Small intestine (tissue), 16 donors: ENCODE measurements at places on chromosomes 3 and 15.
A peak's percentile ranks its signal among the peaks of the same experiment; 100 is the strongest.

DNA sequence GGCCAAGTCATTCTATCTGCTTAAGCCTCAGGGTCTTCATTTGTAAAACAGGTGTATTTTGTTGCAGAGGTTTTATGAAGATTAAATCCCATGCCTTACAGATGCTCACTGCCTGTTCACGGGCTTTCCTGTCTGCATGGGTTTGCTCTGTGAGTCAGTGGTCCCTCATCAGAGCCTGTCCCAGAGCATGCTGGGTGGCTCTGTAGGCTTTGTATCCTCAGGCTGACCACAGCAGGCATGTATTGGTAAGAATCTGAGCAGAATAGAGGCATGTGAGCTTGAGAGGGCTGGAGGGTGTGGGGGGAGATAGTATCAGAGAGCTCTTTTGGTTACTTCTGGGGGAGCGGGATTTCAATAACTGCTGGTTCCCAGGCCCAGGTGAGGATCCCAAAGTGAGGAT is 45.4 kb upstream of the PLXNA1 start:
- H3K27ac ChIP-seq = no peak overlapping the region
- peaks cover 1% of the 10 kb centered on the region for H3K4me1 ChIP-seq
- H3K27me3 ChIP-seq = no peaks in the 10 kb centered on the region

DNA sequence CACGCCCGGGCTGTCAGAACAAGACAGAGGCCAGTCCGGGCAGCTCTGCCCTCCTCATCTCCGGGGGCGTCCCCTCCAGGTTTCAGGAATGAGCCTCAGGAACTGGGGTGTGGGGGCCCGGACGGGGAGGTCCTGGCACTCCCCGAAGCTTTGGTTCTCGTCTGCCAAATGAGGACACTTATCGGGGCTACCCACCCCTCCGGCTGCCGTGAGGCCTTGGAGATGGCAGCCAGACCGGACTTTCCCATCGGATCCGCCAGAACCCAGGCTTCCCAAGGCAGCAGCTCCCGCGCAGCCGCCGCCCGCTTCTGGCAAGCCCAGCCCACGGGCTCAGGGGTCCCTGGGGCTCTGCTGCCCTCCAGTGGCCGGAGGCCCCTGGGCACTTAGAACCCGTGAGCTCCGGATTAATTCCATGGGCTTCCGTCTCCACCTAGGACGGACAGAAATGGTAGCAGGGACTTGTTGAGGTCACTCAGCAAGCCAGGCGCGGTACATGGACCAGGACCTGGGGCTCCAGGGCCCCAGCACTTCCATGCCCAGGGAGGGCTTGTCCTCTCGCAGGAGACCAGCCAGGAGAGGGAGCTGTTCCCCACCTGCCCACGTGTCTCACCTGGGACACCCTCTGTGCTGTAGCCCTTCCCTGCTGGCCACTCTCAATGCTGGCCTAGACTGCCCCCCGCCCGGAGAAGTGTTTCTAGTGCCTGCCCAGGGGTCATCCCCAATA is 89.4 kb downstream of the LINGO1 start:
- H3K27ac ChIP-seq = no peak overlapping the region
- peak; percentile 82 for DNase-seq
- H3K4me3 ChIP-seq = peak overlapping the region; percentile 48
- H3K4me1 ChIP-seq = peaks cover 2% of the 10 kb centered on the region
- no peaks in the 10 kb centered on the region for H3K27me3 ChIP-seq
- no peaks in the 10 kb centered on the region for H3K36me3 ChIP-seq

DNA sequence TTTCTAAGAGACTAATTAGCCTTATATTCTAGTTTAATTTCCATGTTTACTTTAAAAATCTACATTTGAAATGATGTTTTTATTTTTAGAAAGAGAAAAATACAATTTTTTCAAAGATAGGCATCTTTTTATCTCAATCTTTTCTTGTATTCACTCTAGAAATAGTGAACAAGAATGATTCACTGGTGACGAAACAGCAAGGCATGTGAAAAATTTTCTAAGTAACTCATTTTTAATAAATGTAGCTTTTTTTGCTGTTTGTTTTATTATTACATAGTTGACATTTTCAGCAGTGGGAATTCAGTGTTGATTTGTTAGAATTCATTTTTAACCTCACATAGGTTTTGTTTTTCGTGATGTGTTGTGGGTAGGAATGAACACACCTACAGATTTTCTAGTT is 1226.4 kb downstream of the NSUN3 start:
- no peaks in the 10 kb centered on the region for H3K4me1 ChIP-seq
- DNase-seq = no peak
- no peak overlapping the region for H3K4me3 ChIP-seq
- no peaks in the 10 kb centered on the region for H3K27me3 ChIP-seq

- no peak overlapping the region for H3K4me3 ChIP-seq
- no peak overlapping the region for H3K27ac ChIP-seq
- H3K27me3 ChIP-seq = no peaks in the 10 kb centered on the region
- H3K4me1 ChIP-seq = no peaks in the 10 kb centered on the region
- H3K36me3 ChIP-seq = no peaks in the 10 kb centered on the region
Measured at GRCh38 chr3:56347219-56347871, 120.9 kb downstream of the ERC2 start.

GRCh38 chr15:45499426-45499825 is 23.1 kb downstream of the SLC30A4 start:
- H3K36me3 ChIP-seq = no peaks in the 10 kb centered on the region
- H3K27me3 ChIP-seq = no peaks in the 10 kb centered on the region
- no peaks in the 10 kb centered on the region for H3K4me1 ChIP-seq

DNA sequence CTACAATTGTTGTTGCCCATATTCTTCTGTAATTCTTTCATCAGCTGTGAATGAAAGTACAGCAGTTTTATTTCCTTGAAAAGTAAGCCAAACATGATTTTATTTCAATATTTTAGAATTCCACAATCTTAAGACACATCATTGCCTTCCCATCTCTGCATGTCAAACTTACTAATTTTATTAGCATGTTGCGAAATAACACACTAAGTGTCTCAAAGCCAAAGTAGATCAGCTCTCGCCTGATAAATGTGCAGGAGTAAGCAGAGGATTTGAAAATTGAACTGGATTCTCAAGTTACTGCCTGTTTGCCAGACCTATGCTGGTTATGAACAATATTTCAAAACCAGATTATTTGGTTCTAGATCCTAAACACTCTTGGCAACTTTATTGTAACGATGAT is 25.7 kb downstream of the TGFBR2 start:
- DNase-seq = no peak
- peaks cover 3% of the 10 kb centered on the region for H3K4me1 ChIP-seq
- no peaks in the 10 kb centered on the region for H3K27me3 ChIP-seq
- H3K36me3 ChIP-seq = no peaks in the 10 kb centered on the region
- no peak overlapping the region for H3K4me3 ChIP-seq

DNA sequence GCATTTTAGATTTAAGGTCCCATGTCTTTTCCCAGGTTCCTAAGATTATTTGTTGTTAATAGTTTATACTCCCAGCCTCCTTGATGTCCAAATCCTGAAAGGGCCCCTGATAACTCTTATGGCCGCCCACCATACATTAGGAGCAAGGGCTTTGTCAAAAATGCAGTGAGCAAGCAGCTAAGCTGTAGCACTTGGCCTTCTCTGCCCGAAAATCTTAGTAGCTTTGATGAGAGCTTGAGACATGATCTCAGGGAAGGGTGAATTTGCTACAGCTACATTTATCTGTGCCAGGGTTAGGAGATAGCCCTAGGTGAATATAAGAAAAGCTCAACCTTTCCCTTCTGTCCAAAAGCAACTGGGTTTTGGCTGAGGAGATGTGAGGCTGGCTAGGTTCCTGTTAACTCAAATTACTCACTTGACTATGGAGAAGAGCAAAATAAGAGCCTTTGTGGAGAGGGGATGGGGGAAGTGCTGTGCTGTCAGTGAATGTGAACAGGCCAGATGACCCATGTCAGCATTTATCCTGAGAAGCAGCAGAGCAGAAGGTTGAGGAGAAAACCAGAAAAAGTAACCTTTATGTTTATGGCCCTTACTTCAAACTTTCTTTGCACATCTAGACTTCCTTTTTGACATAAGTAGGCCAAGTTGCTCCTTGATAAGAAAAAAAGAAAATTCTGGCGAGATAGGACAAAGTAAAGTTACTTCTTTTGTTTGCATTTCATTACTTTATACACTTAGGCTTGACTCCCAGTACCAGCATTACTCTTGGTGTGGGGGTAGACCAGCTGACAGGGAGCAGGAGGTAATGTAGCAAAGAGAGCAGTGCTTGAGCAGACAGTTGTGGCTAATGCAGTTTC is 21.1 kb downstream of the MAPK6 start:
- peaks cover 5% of the 10 kb centered on the region for H3K4me1 ChIP-seq
- DNase-seq = peak; percentile 13
- H3K4me3 ChIP-seq = no peak overlapping the region
- no peaks in the 10 kb centered on the region for H3K36me3 ChIP-seq
- no peaks in the 10 kb centered on the region for H3K27me3 ChIP-seq
- H3K27ac ChIP-seq = no peak overlapping the region

DNA sequence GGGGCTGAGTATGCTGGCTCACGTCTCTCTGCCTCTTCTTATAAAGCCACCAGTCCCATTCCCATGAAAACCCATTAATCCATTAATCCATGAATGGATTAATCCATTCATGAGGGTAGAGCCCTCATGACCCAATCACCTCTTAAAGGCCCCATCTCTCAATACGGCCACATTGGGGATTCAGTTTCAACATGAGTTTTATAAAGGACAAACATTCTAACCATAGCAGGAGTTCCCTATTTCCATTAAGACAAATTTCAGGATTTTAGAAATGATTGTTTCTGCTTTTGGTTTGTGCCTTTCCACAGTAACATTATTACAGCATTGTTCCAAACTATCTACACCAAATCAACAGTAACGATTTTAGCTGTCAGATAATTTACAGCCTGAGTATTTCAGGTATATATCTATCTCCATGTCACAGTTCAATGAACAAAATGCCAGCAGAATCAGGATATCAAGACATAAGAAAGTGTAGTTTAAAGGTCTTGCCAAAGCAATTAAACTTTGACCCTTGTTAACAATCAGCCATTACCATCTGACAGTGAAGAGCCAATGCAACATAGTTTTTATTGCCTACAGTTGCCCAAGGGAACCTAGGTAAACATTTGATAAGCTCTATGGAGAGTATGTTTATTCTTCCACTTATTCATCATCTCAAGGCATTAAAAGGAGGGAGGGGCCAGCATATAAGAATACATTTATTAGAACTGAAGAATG is 3.8 kb downstream of the TSPAN3 start:
- no peaks in the 10 kb centered on the region for H3K27me3 ChIP-seq
- peaks cover 3% of the 10 kb centered on the region for H3K4me1 ChIP-seq
- no peak overlapping the region for H3K4me3 ChIP-seq
- peak; percentile 97 for DNase-seq

- no peak overlapping the region for H3K4me3 ChIP-seq
- H3K36me3 ChIP-seq = peaks cover 2% of the 10 kb centered on the region
- no peak for DNase-seq
- no peaks in the 10 kb centered on the region for H3K27me3 ChIP-seq
- H3K4me1 ChIP-seq = no peaks in the 10 kb centered on the region
Measured at GRCh38 chr15:52558196-52558595, 10.6 kb downstream of the ARPP19 start.

- no peak overlapping the region for H3K27ac ChIP-seq
- no peaks in the 10 kb centered on the region for H3K36me3 ChIP-seq
- peak; percentile 22 for DNase-seq
Measured at GRCh38 chr3:25291481-25291905, 136.6 kb upstream of the RARB start.

- no peaks in the 10 kb centered on the region for H3K27me3 ChIP-seq
- DNase-seq = no peak
- H3K4me1 ChIP-seq = no peaks in the 10 kb centered on the region
Measured at GRCh38 chr3:196875258-196875657, 7.5 kb downstream of the SENP5 start.

DNA sequence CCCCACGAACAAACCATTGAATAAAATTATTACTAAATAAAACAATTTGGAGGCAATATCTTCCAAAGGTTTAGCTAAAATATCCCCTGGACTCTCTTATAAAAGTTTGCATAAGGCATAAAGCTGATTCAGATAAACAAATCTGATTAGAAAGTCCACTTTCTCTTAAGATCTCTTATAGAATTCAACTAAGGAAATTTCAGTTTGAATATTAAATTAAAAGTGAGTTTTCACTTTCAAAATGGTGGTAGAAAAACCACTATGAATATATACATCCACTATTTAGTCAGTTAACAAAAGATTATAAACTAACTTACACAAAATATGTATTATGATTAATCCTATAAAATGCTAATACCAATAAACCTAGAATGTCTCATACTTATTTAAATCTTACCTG is 424.9 kb downstream of the MECOM start:
- DNase-seq = no peak
- H3K36me3 ChIP-seq = no peaks in the 10 kb centered on the region
- no peak overlapping the region for H3K4me3 ChIP-seq
- no peaks in the 10 kb centered on the region for H3K27me3 ChIP-seq
- no peak overlapping the region for H3K27ac ChIP-seq
- peaks cover 8% of the 10 kb centered on the region for H3K4me1 ChIP-seq

GRCh38 chr3:39000008-39000450 is 51.7 kb downstream of the SCN11A start:
- H3K4me1 ChIP-seq = no peaks in the 10 kb centered on the region
- no peak overlapping the region for H3K4me3 ChIP-seq
- H3K27me3 ChIP-seq = no peaks in the 10 kb centered on the region
- no peak overlapping the region for H3K27ac ChIP-seq

- no peak overlapping the region for H3K27ac ChIP-seq
- H3K27me3 ChIP-seq = no peaks in the 10 kb centered on the region
- no peaks in the 10 kb centered on the region for H3K36me3 ChIP-seq
- no peak for DNase-seq
- H3K4me3 ChIP-seq = no peak overlapping the region
- no peaks in the 10 kb centered on the region for H3K4me1 ChIP-seq
Measured at GRCh38 chr15:70580286-70580685, 183.1 kb downstream of the UACA start.

- H3K4me3 ChIP-seq = no peak overlapping the region
- no peaks in the 10 kb centered on the region for H3K27me3 ChIP-seq
- H3K36me3 ChIP-seq = no peaks in the 10 kb centered on the region
Measured at GRCh38 chr3:50876947-50877346, 202.2 kb downstream of the DOCK3 start.

DNA sequence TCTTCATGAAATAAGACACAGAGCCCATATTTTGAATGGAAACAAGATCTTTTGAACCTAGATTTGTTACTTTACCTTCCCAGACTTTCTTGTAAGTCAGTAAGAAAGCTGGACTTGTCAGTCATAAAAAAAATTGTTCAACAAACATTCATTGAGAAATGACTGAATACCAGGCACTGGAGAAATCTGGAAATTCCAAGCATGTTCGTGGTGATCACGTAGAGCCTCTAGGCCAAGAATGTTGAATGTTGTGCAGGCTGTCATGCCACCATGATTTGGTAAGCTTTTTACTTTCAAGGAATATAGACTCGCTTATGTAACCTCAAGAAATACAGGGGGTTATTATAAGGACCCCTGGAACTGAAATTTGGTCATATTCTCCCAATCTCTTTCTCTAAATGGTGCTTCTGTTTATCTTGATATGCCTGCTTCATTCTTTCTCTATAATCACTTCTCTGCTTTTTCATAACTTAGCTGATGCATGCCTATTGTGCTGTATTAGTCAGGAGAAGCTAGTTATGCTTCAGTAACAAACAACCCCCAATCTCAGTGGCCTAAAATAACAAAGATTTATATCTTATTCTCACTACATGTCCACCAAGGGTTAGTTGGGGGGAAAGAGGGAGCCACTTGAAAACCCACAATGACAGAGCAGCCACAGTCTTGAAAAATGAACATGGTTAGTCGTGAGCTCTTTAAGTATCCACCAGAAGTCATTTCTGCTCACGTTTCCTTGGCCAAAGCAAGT is 3.4 kb upstream of the TPM1 start:
- no peak overlapping the region for H3K27ac ChIP-seq
- peaks cover 15% of the 10 kb centered on the region for H3K27me3 ChIP-seq
- H3K36me3 ChIP-seq = no peaks in the 10 kb centered on the region
- no peaks in the 10 kb centered on the region for H3K4me1 ChIP-seq
- no peak overlapping the region for H3K4me3 ChIP-seq

- no peaks in the 10 kb centered on the region for H3K36me3 ChIP-seq
- no peaks in the 10 kb centered on the region for H3K27me3 ChIP-seq
- H3K4me3 ChIP-seq = no peak overlapping the region
- peaks cover 3% of the 10 kb centered on the region for H3K4me1 ChIP-seq
- no peak for DNase-seq
Measured at GRCh38 chr3:197339841-197340520, 41.6 kb upstream of the DLG1 start.
